ENCODE measurements at places on chromosomes 3 and 15.

- DNase-seq, result no peak
Measured at GRCh38 chr3:111976254-111976653, 2.6 kb upstream of the ABHD10 start.

DNA sequence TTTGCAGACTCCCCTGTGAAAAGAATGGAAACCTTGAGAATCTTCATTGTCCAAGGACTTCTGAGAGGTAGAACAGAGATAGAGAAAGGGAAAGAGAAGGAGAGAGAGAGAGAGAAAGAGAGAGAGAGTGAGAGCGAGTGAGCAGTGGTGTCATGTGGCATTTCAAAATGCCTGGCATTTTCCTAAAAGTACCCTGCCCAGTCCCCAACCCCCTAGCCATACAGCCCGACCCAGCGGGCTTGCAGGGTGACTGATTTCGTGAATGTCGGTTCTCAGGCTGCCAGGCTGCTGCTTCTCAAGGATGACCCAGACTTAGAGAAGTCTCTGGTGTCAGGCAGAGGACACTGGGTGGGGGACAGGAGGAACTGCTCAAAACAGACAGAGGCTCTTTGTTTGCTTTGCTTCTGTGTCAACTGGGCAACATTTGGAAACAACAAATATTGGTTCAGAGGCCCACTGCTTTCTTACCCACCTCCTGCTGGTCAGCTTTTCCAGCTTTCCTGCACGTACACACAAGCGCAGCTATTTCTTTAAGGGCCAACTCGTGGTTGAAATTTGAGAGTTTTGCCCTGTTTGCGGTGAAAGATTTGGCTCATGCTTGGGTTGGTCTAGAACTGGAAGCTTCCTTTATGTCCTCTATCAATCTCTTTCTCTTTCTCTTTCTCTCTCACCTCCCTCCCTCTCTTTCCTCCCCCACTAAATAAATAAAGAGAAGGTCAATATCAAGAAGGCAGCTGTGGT lies 3.7 kb upstream of the TF start:
- no peak for DNase-seq

- DNase-seq, result no peak
Measured at GRCh38 chr3:61724801-61725200, 163.4 kb downstream of the PTPRG start.

- no peak for DNase-seq
Measured at GRCh38 chr3:81663114-81663513, 98.3 kb downstream of the GBE1 start.

DNA sequence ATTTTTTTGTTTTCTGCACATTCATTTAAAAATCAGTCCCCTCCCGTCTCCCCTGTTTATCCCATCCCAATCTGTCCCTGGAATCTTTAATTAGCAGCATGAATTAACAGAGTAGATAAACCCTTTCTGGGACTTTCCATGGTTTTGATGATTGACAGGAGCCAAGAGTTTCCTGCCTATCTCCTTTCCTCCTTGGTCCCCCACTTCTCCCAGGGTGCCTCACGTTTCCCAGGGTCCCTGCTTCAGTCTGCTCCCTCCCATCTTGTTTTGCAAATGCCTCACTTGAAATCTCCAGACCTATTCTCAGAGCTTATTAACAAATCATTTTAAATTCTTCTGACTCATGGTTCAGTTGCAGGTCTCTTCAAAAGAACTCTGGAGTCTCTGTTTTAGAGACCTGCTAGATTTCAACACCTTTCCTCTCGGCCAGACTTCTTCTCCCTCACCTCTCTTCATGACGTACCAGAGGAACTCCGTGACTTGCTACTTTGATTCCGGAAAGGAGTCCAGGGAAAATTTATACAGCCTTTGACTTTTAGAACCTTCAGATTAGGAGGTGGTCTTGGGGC lies 238.5 kb downstream of the ITPR1 start:
- no peak for DNase-seq

DNA sequence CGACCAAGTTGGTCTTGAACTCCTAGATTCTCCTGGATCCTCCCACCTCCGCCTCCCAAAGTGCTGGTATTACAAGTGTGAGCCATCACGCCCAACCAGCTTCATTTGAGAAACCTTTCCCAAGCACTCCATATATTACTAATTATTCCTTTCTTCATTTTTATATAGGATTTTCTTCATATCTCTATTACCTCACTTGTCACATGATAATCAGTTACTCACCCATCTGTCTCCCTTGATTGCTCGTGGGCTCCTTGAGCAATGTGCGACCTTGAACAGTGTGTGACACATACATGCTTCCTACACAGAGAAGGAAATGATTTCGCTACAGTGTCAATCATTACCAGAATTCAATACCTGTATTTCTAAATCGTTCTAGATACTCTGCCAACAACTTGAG lies 110.7 kb upstream of the C2CD4B start:
- DNase-seq, result no peak
